ENCODE measurements at places on chromosomes 13 and 19.

DNA sequence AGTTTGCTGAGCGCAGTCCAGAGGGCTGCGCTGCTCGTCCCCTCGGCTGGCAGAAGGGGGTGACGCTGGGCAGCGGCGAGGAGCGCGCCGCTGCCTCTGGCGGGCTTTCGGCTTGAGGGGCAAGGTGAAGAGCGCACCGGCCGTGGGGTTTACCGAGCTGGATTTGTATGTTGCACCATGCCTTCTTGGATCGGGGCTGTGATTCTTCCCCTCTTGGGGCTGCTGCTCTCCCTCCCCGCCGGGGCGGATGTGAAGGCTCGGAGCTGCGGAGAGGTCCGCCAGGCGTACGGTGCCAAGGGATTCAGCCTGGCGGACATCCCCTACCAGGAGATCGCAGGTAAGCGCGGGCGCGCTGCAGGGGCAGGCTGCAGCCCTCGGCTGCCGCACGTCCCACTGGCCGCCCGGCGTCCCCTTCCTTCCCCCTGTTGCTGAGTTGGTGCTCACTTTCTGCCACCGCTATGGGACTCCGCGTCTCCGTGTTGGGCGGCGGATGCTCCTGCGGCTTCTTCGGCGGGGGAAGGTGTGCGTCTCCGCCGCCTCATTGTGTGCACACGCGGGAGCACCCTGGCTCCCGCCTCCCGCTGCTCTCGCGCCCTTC lies 772 bp downstream of the GPC6 start:
- DNase-seq: no peak

DNA sequence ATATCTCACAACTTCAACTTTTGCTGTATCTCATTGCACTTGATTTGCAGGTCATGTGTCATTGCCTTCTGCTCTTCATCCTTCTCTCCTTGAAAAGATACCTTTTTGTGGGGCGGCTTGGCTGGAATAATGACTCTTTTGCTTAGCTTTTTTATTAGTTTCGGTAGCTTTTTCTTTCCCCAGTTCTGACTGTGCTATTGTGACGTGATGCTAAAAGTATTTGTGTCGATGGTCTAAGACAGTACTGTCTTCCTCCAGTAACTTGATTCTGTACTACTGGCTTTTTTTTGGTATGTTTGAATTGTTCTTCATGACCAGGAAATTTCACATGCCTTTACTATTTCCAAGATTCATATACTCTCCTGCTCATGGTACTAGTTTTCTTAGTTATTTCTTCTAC lies 63.1 kb downstream of the SLITRK1 start:
- no peak for DNase-seq

GRCh38 chr19:13215572-13216380 lies 65.6 kb downstream of the IER2 start:
- no peak for DNase-seq

- DNase-seq: no peak
Measured at GRCh38 chr19:53333066-53333462, 485 bp upstream of the ZNF845 start.

- DNase-seq: no peak
Measured at GRCh38 chr13:50323440-50324065, 308.3 kb downstream of the KCNRG start.

GRCh38 chr13:33913829-33914228 lies 95.9 kb downstream of the RFC3 start:
- DNase-seq: no peak

Data from urinary bladder (tissue), 4 donors.